ENCODE measurements at places on chromosomes 5 and 9.

DNA sequence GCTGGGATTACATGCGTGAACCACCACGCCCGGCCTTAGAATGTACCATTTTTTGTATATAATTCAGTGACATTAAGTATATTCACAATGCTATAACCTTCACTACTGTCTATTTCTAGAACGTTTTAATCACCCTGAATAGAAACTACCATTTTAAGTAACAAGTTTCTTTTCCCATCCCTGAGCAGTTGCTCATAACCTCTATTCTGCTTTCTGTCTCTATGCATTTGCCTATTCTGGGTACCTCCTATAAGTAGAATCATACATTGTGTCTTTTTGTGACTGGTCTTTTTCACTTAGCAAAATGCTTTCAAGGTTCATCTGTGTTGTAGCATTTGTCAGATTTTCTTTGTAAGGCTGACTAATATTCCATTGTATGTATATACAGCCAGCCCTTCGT lies 39.9 kb downstream of the DDX46 start:
- DNase-seq, result no peak

DNA sequence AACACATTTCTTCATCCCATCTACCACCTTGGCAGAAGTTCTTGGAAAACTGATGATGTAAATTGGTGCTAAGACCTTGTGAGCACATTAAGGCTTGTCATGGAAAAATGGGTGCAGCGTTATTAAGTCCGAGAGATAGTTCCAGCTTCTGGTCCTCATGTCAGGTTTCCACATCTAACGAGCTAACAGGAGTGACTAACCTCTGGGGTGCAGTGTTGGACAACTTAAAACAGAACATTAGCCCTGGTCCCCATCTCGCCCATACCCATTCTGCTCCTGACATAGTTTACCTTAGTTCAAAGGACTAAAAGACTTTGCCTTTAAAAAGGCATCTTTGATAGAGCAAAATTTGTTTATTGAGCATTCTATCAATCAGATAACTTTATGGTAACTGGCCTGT lies 128.0 kb downstream of the SLC1A3 start:
- DNase-seq, result no peak

DNA sequence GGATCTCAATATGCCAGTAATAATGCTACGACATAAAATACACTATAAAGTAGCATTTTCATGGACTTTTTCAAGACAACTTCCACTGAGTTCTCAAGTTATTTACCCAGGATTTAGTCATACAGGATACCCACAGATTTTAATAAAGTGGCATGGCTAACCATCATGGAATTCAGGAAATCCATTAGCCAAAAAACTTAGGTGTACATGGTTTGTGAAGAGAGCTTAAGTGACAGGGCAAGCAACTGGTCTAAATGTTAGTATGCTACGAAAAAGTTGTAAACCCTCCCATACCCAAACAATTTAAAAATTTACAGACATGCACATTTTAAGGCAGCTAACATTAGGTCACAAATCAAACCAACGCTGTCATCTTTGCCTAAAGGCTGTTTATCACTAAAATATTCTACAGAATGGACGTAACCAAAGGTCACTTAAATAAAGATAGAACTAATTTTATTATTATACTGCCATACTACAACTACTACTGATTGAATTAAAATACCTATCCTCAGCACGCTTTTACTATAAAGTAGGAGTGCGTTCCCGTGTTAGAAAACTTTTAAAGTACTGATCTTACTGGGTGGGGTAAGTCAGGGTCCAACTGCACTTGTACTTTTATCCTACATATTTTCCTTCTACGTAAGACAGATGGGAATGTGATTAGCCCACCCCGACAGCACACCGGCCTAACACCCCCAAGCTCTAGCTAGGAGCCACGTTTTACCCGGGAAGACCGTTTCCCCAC lies 1.1 kb downstream of the UBTD2 start:
- no peak for DNase-seq

GRCh38 chr5:90408571-90409317 lies 812 bp downstream of the CETN3 start:
- DNase-seq, result no peak

DNA sequence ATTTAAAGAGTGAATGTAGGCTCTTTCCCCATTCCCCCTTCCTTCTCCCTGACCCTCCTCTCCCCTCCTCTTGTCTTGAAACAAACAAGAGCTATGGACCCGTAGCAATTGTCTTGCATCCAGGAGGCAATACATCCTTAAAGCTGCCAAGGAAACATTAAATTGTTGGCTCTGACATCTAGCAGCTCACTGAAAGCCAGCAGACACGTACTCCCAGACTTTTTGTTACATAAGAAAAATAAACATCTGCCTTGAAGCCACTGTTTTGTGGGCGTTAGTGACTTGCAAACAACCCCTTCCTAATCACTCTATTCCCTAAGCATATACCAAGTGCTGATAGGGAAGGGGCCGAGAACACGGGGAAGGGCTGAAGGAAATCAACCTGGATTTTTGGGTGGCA lies 8.6 kb downstream of the SLC45A2 start:
- DNase-seq, result no peak

DNA sequence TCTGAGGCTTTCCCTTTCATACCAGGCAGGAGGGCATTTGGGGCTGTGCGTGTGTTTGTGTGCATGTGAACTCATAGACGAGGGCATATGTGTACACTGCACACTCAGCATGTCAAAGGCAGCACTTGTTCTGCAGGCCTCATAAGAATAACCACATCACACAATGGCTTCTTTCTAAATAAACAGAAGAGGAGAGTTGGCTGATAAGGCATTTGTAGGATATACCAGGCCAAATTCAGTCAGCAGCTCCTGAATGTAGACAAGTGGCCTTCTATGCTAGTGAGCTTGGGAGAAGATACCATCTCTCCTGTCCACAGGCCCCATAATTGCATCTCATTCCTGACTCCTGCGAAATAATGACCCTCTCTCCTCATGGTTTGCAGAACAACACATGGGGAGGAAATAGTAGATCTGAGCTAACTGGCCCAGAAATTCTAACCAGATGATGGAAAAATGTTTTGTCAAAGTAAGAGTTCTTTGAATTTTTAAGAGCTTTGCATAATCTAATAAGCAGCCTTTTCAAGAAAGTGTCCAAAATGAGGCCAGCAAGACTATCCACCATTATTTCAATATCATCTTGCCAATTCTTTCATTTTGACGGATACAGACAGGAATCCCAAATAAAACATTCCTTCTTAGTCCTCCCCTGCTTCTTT lies 60.5 kb upstream of the GAS1 start:
- DNase-seq, result no peak

DNA sequence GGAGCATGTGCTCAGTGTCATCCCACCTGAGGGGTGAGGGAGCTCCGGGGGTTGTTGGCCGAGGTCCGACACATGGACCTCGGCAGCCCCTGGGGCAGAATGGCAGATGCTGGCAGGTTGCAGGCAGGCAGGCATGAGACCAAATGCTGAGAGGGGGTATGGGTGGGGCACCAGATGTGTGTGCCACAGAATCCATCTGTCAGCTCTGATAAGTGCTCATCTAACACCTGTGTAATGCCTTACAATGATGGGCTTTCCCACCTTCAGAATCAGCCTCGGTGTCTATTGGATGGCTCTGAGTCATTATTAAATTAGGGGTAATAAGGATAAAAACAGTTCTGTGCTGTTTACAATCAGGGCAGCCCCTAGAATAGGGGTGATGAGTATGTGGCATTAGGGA lies 73.1 kb upstream of the SAP30L start:
- DNase-seq, result no peak

- no peak for DNase-seq
Measured at GRCh38 chr5:113112435-113112834, 135.8 kb downstream of the DCP2 start.

DNA sequence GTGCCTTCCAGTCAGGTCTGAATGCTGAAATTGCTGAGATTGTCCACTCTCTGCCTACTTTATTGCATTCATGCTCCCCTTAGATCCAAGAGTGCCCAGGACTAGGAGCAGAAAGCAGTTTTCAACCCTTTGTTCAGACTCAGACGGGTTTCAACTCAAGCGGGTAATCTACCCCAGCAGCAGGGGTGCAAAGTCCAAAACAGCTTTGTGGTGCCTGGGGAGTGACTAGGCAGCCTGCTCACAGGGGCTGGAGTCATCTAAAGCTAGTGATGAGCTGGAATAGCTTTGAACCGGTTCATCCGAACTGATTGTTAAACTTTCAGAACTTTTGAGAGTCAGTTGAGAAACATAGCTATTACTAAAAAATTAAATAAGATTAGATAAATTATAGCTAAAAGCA lies 71.0 kb upstream of the IQGAP2 start:
- no peak for DNase-seq

- no peak for DNase-seq
Measured at GRCh38 chr9:567128-567746, 274.3 kb upstream of the DMRT1 start.

GRCh38 chr5:107431536-107431935 lies 239.2 kb downstream of the EFNA5 start:
- no peak for DNase-seq

Data from NCI-H187 treated with DMSO at 0.1 percent for 48 hours (cell line).